DND-41 (cell line): ENCODE measurements at places on chromosomes 16 and 17.

- H3K27me3 ChIP-seq: no peaks in the 10 kb centered on the region
- peaks cover 37% of the 10 kb centered on the region for H3K36me3 ChIP-seq
- H3K4me3 ChIP-seq: no peak overlapping the region
Measured at GRCh38 chr16:47424846-47425245, 36.0 kb downstream of the ITFG1 start.

DNA sequence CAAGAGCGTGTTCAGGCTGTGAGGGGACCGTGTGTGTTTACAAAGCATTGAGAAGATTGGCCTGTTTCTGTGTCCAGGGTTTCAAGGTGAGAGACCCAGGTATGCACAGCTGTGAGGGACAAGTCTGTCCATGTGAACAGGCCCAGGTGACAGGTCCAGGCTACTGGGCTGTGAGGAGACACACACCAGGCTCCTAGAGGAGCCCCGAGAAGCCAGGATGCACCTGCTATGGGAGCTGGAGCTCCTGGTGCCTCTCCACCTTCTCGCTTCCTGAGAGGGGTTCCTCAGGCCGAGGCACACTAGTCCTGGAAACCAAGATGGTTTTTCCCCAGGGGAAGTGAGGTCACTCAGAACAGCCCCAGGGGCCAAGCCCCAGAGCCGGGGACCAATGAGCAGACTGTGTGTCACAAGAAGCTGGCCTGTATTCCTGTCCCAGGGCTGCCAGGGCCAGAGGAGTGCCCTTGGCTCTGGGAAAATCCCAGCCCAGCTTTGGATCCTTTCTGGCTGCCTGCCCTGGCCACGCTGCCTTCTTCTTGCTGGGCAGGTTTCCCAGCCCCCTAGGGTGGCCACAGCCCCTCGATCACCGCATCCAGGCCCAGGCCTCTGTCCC lies 153.4 kb upstream of the PLCG2 start:
- no peak overlapping the region for H3K4me3 ChIP-seq
- H3K36me3 ChIP-seq: peaks cover 39% of the 10 kb centered on the region
- H3K27ac ChIP-seq: peak overlapping the region; percentile 29; the same call in 1 of the 2 replicates
- no peak for DNase-seq
- H3K4me1 ChIP-seq: no peaks in the 10 kb centered on the region
- no peaks in the 10 kb centered on the region for H3K27me3 ChIP-seq

- H3K36me3 ChIP-seq: no peaks in the 10 kb centered on the region
- no peak overlapping the region for H3K27ac ChIP-seq
- no peak for DNase-seq
Measured at GRCh38 chr17:48756830-48757251, 28.3 kb upstream of the HOXB13 start.

GRCh38 chr17:73027130-73027741 lies 65.3 kb downstream of the SLC39A11 start:
- no peaks in the 10 kb centered on the region for H3K27me3 ChIP-seq
- H3K4me1 ChIP-seq: no peaks in the 10 kb centered on the region
- no peak for DNase-seq
- H3K4me3 ChIP-seq: no peak overlapping the region
- peaks cover 8% of the 10 kb centered on the region; the same call in 1 of the 2 replicates for H3K36me3 ChIP-seq

- H3K27me3 ChIP-seq: no peaks in the 10 kb centered on the region
- H3K4me3 ChIP-seq: no peak overlapping the region
- no peak for DNase-seq
Measured at GRCh38 chr17:1916316-1916715, 86.5 kb downstream of the RPA1 start.
